Stimulated activated CD8-positive, alpha-beta memory T cell treated with anti-CD3 and anti-CD28 coated beads, Interleukin-15, amount 100 ng/mL, for 4 hours (primary cell): ENCODE measurements at places on chromosomes 11 and 22.
A peak's percentile ranks its signal among the peaks of the same experiment; 100 is the strongest.

- no peak for DNase-seq
These were observed 58.9 kb upstream of the THY1 start for GRCh38 chr11:119481667-119482400.

DNA sequence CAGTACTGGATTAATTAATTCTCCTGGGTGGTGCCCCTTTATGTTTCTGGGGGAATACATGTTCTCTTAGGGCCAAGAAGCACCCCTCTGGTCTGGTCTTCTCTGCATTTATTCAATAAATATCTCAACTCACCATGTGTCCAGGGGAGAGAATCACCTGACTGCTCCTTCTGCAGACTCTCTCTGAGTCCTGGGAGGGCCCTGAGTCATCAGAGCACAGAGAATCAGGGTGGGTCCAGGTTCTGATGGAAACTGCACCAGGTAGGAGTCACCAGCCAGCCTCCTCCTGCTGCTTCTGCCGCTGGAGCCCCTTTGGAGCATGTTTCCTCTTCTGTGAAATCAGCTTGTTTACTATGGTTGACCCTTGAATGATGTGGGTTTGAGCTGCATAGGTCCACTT, 107.7 kb upstream of the PLET1 start:
- no peak for DNase-seq

GRCh38 chr11:3353066-3353465, 25.9 kb downstream of the ZNF195 start:
- DNase-seq, result no peak

GRCh38 chr11:11703885-11704284, 82.1 kb upstream of the GALNT18 start:
- no peak for DNase-seq

DNA sequence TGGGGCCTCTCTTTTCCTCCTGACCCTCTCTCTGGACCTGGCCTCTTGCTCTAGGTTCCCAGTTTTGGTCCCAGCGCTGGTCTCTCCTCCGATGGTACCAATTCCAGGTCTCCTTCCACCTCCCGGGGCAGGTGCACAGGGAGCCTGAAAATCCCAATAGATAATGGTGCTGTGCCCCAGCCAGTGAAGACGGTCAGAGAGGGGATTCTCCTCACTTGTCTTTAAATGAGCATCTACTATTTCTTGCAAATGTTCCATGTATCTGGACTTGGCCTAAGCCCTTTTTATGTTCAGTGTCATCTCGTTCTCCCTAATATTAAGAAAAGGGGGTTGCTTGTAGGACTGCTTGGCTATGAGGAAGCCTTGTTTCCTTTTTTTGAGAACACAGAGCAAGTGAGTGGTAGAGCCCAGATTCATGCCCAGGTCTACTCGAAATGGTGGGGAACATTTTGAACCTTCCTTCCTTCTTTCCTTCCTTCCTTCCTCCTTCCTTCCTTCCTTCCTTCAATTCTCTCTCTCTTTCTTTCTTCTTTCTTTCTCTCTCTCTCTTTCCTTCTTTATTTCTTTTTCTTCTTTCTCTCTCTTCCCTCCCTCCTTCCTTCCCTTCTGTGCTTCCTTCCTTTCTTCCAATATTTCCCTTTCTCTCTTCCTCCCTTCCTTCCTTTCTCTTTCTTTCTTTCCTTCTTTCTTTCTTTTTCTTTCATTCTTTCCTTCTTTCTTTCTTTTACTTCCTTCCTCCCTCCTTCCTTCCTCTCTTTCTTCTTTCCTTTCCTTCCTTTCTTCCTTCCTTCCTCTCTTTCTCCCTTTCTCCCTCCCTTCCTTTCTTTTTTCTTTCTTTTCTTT, 620 bp downstream of the APOBEC3A start:
- no peak for DNase-seq

DNA sequence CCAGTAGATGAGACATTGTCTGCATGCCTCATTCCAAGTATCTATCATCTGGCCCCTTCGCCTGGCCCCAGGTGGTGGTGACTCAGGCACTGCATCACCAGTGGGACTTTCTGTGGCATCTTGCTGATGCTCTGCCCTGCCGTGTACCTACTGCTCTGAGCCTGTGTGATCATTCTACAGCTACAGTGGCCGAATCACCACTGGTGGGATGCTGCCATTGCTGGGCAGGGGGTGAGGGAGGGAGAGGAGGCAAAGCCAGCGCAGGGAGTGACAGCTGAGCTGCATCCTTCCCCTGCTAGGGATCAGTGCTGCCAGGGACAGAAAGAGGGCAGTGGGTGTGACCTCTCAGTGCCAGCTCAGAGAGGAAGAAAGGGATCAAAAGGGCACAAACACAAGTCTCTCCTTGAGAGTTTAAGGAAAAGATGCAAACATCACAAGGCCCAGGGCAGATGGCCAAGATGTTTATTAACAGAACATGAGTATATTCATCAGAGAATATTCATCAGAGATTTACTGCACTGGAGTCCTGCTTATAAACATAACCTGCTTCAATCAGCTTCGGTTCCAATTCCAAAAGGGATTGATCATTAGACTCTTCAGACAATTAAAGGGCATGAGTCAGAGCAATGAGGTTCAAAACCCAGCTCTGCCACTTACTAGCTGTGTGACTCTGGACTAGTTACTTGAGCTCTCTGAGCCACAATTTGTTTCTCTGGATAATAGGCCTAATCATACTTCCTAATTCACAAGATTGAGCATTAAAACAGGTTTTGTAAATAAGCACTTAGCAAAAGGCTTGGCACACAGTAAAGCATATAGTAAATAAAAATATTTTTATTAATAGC, 109.8 kb downstream of the NAT10 start:
- DNase-seq, result peak; percentile 58

GRCh38 chr11:121048464-121049233, 24.7 kb downstream of the TBCEL start:
- no peak for DNase-seq

DNA sequence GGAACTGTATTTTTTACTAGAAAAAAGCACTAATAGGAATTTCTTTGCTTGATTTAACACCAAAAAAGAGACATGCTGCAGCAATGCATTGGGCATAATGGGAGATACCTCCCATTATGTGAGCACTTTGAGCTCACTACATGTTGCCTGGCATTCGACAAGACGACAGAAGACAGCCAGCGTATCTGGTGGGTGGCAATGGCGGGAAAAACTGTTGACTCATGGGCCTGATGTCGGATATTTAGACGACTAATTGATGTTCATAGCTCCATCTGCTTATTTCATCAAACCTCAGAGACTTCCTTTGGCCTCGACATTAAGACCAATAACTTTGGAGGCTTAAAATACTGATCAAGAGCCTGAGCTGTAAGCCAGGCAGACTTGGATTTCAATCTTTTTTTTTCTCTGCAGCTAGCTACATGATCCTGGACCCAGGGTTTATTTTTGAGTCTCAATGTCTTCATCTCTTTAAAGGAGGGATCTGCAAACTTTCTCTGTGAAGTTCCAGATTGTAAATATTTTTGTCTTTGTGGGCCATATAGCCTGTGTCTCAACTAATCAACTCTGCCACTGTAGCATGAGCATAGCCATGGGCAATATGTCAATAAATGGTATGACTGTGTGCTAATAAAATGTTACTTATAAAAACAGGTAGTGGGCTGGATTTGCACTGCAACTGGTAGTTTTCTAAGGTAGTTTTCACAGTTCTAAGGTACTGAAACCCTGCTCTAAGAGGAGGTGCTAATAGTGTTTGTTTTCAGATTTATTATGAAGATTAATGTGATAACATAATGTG, 375.1 kb downstream of the METTL15 start:
- DNase-seq, result no peak

DNA sequence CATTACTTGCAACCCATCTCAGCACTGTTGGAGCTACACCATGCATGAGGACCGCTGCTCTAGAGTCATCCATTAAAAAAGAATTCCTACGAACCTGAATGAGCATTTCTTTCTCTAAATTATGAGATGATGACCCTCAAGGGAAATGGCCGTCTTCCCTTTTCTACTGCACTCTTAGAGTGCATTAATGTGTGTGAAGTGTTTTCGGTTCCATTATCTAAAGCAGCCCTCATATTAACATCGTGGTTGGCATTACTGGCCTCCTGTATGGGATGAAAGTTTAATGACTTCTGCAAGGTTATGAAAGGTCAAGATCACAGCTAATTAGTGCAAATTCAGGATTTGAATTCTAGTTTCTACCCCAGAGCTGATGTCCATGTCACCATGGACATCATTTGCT, 16.7 kb downstream of the CD44 start:
- DNase-seq, result no peak

DNA sequence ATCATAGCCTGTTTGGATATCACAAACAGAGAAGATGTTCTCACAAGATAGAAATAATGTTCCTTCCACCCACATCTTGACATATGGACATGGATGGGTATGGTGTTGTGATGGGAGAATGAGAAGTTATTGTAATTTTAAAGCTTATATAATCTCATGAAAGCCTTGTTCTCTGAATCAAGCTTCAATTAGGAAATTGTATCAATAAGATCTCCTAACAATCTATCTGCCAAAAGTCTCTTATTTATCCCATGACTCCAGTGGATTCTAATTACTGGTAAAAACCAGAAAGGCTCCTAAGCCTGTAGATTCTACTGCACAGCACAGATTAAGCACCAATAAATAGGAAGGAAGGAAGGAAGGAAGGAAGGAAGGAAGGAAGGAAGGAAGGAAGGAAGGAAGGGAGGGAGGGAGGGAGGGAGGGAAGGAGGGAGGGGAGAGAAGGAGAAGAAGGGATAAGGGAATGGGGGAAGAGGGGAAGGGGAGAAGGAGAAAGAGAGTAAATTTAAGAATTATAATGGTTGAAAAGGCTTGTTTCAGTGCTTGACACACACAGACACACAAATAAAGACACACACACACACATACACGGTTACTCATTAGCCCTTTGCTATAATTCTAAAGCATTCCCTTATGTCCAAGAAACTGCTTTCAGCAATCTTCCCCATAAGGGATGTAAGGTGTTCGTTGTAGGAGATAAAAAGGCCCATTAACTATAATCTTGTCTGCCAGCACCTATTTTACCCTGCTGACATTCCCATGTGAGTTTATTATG, 258.0 kb upstream of the API5 start:
- DNase-seq, result no peak

- peak; percentile 23 for DNase-seq
These were observed 11.2 kb upstream of the IGLL1 start for GRCh38 chr22:23591201-23591791.

DNA sequence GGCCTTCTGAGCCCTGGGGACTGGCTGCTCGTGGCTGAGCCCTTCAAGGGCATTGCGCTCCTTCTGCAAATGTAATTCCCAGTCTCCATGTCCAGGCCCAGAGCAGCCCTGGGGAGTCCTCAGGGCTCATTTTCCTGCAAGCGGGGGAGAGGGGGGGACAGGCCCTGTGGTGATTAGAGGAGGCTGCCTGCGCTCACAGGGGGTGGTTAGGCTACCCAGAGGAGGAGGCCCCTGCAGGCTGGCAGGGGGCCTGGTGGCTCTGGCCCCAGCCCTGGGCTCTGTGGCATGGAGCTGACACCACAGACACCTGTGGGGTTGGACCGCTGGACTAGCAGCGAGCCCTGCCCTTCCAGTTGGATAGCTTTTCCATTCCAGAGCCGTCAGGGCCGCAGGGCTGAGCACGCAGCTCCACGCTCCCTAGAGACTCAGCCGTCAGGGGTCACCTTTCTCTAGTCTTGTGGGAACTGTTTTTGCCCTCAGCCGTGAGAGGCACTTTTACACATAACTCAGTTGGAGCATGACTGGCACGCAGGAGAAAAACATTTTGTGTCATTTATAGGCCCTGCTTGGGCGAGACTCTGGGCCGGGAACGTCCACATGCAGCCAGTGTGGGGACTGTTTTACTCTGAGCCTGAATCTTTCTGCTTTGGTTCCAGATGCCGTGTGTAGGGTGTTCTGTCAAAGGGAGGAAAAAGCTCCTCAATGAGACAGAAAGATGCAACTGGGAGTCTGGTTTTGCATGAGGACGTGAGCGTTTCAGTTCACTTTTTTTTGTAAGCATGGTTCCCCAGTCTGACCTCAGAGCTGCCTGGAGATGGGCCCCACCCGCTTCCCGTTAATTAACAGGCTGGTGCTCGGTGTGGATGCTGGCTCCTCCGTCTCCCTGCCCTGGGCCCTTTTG, 58.1 kb downstream of the LRP5 start:
- DNase-seq, result no peak

DNA sequence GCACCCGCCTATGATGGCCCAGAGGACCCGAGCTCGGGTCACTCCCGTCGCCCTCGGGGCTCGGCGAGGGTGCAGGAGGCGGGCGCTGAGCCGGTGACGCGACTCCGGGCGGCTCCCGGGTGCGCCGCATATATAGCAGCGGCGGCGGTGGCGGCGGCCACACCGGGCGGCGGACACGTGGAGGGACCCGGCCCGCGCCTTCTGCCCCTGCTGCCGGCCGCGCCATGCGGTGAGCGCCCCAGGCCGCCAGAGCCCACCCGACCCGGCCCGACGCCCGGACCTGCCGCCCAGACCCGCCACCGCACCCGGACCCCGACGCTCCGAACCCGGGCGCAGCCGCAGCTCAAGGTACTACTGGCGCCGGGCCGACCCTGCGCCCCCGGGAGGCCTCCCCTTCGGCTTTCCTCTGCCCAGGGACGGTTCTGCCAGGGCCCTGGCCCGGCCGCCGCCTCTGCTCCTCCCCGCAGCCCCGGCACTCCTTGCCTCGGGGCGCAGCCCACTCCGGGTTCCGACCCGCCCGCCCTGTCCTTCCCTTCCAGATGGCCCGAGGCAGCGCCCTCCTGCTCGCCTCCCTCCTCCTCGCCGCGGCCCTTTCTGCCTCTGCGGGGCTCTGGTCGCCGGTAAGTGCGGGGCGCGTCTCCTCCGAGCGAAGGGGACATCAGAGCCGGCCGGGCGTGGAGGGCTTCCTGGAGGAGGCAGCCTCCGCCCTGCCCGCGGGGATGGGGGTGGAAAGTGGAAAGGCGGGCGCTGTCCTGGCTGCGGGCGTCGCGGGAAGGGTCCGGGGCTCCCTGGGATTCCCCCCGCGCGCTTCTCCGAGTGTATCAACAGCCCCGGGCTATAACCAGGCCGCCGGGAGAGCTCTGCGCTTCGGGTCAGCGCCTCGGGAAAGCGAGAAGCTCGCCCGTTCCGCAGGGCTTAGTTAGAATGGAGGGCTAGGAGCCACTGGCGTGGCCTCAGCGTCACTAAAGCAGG, at the start of gene GAL:
Gene GAL, plus strand, starts transcription at position 160 of the 972 bp plus-strand sequence. Its CDS starts 380 bp downstream, at position 540.
- DNase-seq, result no peak

DNA sequence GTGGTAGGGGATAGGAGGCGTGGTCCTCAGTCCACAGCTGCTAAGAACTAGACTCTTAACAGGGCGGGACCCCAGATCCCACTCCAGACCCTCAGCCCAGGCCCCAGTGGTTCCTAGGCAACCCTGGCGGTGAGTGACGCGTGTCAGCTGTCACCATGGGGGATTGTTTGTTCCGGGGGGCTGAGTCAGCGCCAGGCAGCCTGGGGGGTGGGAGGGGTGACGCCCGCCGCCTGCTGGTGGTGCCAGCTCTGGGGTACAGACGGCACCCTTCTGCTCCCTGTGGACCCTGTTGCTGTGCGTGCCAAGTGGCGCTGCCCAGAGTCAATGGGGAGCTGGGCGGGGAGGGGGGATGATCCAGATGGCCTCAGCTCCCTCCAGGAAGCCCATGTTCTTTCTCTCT, 2.5 kb downstream of the CNIH2 start:
- no peak for DNase-seq

GRCh38 chr22:49476176-49476575, 351.5 kb downstream of the BRD1 start:
- DNase-seq, result no peak

GRCh38 chr11:131025020-131025419, 108.7 kb upstream of the SNX19 start:
- DNase-seq, result no peak
